Activated T-helper 1 cell treated with anti-CD3 and anti-CD28 coated beads, Interleukin-12 subunit alpha, Interleukin-12 subunit beta, Interleukin-2, Interleukin-4 antibody, amounts not matched to agents 30 ng/mL and 10 ng/mL and 1 ng/mL, durations not matched to agents 14 hours and 24 hours and 36 hours (primary cell): ENCODE measurements at places on chromosomes 7 and 10. TPM values are rescaled to one million over a fixed set of nuclear protein-coding genes. Genes with fewer than 3 reads are reported as not detected.

Gene GPNMB
- total RNA-seq: 0.83 and 1.2 TPM in 2 replicates

Gene CRYGN
- 0.22 TPM in 1 of 2 replicates, not detected in the other for total RNA-seq

Gene LLCFC1
- total RNA-seq: not detected in 2 replicates

Gene FFAR4
- total RNA-seq: not detected in 2 replicates
